Gastrocnemius medialis (tissue), 4 donors: ENCODE measurements at places on chromosomes 13 and 19.
A peak's percentile ranks its signal among the peaks of the same experiment; 100 is the strongest.

- H3K27ac ChIP-seq: no peak overlapping the region
- DNase-seq: no peak
- H3K4me1 ChIP-seq: no peaks in the 10 kb centered on the region
- H3K4me3 ChIP-seq: no peak overlapping the region
Observed at GRCh38 chr13:87035526-87035925, 635.6 kb upstream of the SLITRK5 start.

DNA sequence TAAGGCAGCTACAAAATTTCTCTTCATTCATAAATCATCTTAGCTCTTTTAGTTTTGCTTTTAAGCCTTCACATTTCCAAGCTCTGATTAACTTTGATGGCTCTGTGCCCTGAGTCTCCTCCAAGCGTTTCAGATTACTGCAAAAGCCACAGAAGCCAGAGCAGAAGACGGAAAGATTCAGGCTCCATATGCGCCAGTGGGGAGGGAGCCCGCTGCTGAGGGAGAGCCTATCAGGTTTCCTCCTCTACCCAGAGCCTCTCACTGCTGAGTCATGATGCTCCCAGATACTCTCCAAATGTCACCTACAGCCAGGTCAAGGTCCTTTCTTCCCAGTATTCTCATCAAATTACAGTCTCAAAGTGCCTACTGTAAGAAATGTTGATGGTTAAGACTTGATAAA, 193.6 kb downstream of the RAP2A start:
- no peaks in the 10 kb centered on the region for H3K36me3 ChIP-seq
- H3K27ac ChIP-seq: no peak overlapping the region
- peak; percentile 78 for DNase-seq
- peaks cover 7% of the 10 kb centered on the region for H3K4me1 ChIP-seq
- H3K4me3 ChIP-seq: no peak overlapping the region

GRCh38 chr19:45352471-45352870, 11.9 kb downstream of the KLC3 start:
- no peaks in the 10 kb centered on the region for H3K4me1 ChIP-seq
- no peak for DNase-seq
- H3K27ac ChIP-seq: no peak overlapping the region
- no peaks in the 10 kb centered on the region for H3K27me3 ChIP-seq
- no peak overlapping the region for H3K4me3 ChIP-seq

DNA sequence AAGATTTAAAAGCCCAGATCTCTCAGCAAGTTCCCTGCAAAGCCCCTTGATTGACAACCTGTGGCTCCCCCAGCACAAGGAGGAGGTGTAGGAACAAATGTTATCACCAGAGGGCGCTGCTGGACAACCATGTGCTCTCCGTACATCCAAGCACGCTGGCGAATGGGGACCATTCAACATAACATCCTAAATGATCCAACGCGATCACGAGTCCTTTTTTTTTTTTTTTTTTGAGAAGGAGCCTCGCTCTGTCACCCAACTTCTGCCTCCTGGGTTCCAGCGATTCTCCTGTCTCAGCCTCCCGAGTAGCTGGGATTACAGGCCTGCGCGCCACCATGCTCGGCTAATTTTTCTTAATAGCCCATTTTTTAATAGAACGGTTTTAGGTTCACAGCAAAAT, 52.0 kb downstream of the NWD1 start:
- no peaks in the 10 kb centered on the region for H3K27me3 ChIP-seq
- H3K4me3 ChIP-seq: no peak overlapping the region
- no peaks in the 10 kb centered on the region for H3K36me3 ChIP-seq
- peak; percentile 43 for DNase-seq

DNA sequence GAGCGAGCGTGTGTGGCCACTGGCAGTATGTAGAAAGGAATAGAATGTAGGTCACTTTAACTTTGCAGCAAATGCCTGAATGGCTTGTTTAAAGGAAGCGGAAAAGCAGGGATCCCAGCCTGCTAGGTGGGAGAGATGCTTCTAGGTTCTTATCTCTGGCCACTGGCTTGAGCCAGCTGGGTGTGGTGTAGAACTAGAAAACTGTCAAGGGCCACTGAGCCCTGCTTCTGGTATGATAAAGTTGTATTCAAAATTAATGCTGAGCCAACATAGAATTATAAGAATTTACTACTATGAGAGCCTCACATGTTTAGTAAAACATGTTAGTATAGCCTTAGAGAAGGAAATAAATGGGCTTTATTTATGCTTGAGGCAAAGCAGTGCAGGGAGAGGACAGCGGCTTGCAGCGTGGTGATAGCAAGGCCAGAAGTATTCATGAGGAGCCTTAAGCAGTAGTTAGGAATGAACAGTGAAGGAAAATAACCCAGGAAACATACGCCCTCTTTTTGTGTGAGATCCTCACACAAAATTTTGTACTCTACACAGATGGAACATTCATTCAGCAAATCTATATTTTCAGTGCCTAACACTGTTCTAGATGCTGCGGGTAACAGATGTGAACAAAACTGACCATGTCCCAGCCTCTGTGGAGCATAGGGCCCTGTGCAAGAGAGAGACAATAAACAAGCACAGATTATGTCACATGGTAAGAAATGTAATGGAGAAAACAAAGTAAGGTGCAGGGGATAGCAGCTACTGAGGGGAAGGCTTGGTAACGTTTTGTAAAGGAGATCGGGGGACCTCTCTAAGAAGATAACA, 863.2 kb downstream of the DIAPH3 start:
- no peaks in the 10 kb centered on the region for H3K27me3 ChIP-seq
- no peaks in the 10 kb centered on the region for H3K4me1 ChIP-seq
- H3K4me3 ChIP-seq: no peak overlapping the region
- no peak for DNase-seq
- no peaks in the 10 kb centered on the region for H3K36me3 ChIP-seq

- H3K27ac ChIP-seq: peak overlapping the region; percentile 94
- H3K4me1 ChIP-seq: peaks cover 40% of the 10 kb centered on the region
- no peaks in the 10 kb centered on the region for H3K27me3 ChIP-seq
- H3K36me3 ChIP-seq: no peaks in the 10 kb centered on the region
Observed at GRCh38 chr19:40286235-40286970, 1.3 kb upstream of the AKT2 start.
